ENCODE measurements at places on chromosomes 5 and 9.

- DNase-seq = no peak
These were observed 23.1 kb upstream of the NSMF start for GRCh38 chr9:137482094-137482781.

GRCh38 chr5:15550502-15551112 lies 50.6 kb downstream of the FBXL7 start:
- DNase-seq = no peak

DNA sequence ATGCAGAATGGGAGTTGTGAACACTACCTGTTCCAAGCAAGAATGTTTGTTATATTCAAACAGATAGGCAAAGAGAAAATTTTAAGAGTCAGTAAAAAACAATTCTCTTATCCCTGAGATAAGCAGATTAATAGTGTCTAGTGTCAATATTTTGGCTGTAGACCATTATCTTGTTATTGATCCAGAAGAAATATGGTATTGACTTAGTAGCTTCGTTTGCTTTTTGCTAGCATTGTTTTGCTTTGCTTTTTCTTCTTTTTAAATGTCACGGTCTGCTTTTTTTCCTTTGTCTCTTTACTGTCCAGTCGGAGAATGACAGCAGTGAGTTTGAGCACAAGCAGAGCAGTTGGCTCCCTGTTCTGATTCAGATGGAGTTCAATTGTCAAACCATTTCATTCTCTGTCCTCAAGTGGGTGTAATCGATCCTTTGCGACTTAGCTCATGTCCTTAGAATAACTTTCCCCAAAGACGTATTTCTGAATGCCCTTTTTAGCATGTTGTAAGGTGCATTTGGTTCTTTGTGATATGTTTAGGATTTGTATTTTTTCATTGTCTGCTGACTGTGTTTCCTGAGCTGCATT lies 29.3 kb downstream of the FUBP3 start:
- DNase-seq = no peak

- DNase-seq = peak; percentile 44
These were observed 1.0 kb downstream of the MATR3 start for GRCh38 chr5:139294374-139295165.

DNA sequence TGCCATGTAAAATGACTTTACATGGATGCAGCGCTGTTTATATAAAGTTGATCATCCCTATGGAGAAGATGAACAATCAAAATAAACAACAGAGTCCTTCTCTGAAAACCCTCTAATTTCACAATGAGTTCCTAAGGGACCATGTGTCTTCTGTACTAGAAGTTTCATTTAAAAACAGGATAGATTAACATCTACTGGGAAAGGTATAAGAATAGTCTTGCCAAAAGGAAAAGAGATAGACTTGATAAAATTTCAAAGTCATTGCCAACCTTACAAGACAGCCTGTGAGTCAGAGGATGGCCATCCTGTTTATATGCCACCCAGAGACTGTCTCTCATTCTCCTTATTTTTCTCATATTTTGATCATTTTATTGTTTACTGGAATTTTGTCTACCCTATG lies 367.1 kb upstream of the PDE4D start:
- no peak for DNase-seq

DNA sequence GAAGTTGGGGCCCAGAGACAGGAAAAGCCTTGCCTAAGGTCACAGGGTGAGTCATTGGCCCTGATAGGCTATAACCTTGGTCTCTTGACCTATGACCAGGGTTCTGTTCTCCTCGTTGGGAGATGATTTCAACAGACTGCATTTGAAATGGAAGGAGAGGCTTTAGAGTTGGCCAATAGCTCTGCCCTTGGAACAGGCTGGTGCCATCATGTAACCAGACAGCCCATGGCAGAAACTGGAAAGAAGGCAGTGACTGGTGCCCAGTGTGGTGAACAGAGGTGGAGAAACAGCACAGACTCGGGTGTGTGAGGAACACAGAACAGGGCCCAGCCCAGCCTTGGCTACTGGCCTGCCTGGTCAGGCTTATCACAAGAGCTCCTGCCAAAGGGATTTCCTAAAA lies 109.8 kb upstream of the SLC25A48 start:
- no peak for DNase-seq

DNA sequence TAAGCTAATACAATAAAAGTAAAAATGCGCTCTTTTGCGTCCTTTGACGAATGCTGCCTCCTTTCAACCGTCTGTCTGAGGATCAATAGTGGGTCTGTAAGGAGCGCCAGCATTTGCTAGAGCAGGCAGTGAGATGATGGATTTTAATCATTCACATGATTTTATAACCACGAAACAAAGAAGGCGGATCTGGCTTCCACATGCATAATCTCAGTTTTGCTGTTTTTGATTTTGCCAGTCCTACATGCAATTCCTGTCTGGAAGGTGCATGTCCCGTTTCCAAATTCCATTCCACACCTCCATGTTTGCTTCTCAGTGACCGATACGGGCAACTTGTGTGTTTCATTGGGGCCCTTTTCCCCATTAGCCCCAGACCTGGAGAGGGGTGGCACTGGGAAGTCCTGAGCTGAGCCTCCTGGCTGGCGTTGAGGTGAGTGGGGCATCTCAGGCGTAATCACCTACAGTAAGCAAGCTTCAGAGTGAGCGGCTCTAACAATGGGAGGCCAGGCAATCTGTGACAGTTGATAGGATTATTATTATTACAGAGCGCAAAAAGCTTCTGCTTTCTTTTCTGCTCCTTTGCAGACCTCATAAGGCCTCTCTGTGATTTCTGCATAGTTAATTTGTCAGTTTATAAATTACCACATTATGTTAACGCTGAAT lies 405.4 kb downstream of the ZSWIM6 start:
- no peak for DNase-seq

DNA sequence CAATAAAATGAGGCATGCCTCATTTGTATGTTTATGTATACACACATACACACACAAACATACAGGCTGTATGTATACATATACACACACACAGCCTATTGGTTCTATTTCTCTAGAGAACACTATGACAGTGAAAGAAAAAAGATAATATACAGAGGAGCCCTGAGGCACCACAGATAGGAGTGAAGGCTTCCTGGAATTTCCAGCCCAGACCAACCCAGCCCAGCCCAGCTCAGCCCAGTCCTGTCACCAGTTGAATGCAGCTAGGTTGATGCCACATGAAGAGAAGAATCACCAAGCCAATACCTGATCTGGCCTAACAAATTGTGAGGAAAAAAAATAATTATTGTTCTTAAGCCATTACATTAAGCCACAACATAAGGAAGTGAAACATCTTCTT lies 126.9 kb upstream of the PDE4D start:
- no peak for DNase-seq

DNA sequence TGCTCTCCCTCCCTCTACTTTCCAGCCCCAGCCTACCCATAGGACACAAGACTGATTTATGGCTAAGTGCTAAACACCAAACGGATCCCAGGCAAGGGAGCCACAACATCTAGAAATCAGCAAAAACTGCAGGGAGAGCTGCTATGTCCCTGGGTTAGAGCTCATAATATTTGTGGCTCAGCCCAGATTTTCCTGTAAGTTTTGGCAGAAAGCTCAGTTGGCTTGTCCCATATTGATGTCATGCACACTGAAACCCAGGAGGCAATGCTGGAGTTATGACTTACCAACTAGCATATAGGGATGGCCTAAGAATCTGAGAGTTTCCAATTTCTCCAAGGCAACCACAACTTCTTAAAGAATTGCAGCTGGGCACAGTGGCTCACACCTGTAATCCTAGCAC lies 44.7 kb upstream of the MYOT start:
- DNase-seq = no peak

DNA sequence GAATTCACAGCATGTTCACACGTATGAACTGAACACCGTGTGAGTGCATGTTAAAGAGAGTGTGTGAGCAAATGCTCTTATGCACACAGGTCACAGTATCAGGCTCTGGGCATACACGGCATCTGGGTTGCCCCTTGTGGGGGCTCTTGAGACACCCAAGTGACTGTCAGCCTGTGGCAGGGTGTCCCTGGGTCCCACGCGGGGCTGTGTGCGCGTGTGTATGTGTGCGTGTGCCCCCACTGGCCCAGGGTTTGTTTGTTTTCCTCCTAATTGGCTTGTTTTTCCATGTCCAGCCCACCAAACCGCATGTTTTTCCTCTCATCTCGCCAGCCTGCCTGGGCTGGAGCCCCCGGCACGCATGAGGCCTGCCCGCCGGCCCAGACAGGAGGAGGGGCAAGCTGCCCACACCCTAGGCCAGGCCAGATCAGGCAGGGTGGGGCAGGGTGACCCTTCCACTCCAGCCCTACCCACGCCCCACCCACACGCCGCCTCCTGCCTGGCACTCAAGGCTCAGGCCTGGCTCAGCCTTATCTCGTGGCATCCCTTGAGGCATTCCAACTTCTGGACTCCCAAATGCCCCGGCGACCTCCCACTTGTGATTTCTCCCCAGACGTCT lies 28.8 kb downstream of the CNTFR start:
- DNase-seq = no peak

- peak; percentile 6 for DNase-seq
These were observed 226.6 kb downstream of the SNX18 start for GRCh38 chr5:54743997-54744788.

DNA sequence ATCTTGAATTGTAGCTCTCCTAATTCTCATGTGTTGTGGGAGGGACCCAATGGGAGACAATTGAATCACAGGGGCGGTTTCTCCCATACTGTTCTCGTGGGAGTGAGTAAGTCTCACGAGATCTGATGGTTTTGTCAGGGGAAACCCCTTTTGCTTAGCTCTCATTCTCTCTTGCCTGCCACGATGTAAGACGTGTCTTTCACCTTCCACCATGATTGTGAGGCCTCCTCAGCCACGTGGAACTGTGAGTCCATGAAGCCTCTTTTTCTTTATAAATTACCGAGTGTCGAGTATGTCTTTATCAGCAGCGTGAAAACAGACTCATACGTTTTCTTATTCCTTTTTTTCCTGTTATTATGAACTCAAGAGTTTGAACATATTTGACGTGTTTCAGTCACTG lies 39.1 kb downstream of the RETREG1 start:
- no peak for DNase-seq
